ENCODE measurements at places on chromosomes 1 and 21.

DNA sequence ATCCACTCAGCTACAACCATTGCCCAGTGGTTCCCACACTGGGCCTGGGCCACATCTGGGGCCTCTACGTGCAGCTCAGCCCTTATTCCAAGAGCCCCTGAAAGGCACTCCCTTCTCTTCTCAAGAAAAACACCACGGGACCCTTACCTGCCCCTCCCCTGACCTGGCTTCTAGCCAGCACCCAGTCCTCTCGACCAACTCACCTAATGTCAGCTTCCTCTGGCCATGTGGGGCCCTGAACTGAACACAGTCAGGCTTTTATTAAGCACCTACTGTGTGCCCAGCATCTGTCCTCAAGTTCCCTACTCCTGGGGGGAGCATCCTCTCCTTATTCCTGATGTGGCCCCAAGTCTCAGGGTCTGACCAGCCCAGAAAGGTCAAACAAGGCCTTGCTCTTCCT, 208.4 kb downstream of the MATN1 start:
- DNase-seq: no peak

GRCh38 chr1:156642265-156643048, 540 bp downstream of the BCAN start:
- no peak for DNase-seq

GRCh38 chr1:91092503-91092902, 70.7 kb upstream of the ZNF644 start:
- DNase-seq: peak; percentile 33

- DNase-seq: no peak
Observed at GRCh38 chr1:191608367-191608766, 549.9 kb upstream of the RGS18 start.

GRCh38 chr1:5503556-5504363, 488.5 kb downstream of the NPHP4 start:
- DNase-seq: no peak

DNA sequence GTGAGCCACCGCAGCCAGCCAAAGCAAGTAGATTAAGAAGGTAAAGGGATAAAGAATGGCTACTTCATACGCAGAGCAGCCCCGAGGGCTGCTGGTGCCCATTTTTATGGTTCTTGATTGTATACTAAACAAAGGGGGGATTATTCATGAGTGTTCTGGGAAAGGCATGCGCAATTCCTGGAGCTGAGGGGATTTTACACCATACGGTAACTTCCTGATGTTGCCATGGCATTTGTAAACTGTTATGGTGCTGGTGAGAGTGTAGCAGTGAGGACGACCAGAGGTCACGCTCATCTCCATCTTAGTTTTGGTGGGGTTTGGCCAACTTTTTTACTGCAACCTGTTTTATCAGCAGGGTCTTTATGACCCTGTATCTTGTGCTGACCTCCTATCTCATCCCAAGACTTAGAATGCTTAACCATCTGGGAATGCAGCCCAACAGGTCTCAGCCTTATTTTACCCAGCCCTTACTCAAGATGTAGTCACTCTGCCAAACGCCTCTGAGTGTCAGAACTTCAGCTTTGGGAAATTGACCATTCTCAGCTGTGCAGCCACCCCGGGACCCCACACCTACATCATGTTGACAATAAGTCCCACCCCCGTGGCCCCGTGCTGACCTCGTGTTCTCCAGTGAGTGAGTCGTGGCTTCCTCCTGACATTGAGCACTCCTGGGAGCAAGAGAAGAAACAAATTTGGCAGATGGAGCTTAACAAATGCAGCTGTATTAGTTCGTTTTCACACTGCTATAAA, 149.4 kb upstream of the COL6A1 start:
- DNase-seq: peak; percentile 28

DNA sequence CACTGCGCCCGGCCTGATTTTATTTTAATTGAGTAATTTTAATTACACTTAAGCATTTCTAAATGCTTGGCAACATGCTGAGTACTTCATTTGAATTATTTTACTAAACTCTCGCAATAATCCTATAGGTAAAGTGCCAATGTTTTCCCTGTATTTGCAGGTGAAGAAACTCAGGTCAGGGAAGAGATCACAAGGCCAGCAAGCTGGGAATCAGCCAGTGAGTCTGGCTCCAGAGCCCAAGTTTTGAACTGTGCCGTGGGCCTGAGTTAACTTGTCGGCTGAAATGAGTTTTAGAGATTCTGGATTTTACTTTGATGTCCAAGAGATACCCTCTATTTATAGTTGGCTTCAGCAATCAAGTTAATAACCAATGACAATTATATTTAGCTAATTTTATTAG, 141.4 kb downstream of the CNIH3 start:
- DNase-seq: no peak

- DNase-seq: no peak
Observed at GRCh38 chr1:56149761-56150160, 429.6 kb downstream of the PLPP3 start.

GRCh38 chr1:210685295-210685650, 356.6 kb downstream of the HHAT start:
- DNase-seq: no peak

GRCh38 chr1:247291161-247291560, 35.3 kb downstream of the VN1R5 start:
- no peak for DNase-seq

GRCh38 chr1:23381233-23381885, 11.7 kb upstream of the ZNF436 start:
- no peak for DNase-seq

GRCh38 chr1:40973912-40974311, 5.6 kb upstream of the CTPS1 start:
- no peak for DNase-seq

DNA sequence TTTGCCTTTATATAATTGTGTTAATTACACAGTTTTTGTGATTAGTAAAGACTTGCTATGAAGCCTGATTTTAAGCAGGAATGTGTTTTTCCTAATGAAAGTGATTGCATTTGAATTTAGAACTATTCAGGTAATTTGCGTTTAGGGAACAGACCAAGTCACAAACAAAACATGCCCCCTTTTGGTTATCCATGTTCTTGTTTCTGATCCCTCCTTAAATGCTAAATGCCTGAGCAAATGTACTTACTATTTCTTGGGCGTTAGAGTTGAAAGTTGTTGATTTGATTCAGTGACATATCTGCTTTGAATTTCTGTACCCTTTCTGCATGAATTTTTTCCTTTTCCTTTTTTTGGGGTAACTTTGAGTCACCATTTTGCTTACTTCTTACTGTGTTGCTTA, 5.2 kb downstream of the POU2F1 start:
- no peak for DNase-seq

DNA sequence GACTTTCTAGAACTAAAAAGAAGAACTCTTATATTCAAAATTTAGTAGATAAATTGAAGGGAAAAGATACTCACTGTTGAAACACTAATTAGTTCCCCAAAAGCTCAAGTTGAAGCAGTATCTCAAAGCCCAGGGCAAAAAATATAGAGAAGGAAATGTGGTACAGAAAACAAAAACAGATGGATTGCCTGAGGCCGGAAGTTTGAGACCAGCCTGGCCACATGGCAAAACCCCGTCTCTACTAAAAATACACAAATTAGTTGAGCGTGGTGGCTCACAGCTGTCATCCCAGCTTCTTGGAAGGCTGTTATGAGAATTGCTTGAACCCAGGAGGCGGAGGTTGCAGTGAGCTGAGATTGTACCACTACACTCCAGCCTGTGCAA, 36.0 kb downstream of the FAM177B start:
- DNase-seq: peak; percentile 41

- DNase-seq: no peak
Observed at GRCh38 chr1:107414550-107414949, 273.7 kb downstream of the NTNG1 start.

DNA sequence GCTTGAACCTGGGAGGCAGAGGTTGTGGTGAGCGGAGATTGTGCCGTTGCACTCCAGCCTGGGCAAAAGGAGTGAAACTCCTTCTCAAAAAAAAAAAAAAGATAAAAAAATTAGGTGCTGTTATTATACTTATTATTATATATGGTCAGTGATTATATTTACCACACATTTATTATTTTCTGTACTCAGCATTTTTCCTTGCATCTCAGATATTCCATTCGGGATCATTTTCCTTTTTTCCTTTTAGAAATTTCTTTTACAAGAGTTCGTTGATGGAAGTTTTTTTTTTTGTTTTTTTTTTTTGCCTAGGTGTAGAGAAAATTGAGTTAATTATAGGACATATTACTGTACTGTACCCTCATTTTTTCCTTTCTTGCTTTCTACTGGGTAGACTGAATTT, 13.5 kb downstream of the CCDC30 start:
- no peak for DNase-seq

DNA sequence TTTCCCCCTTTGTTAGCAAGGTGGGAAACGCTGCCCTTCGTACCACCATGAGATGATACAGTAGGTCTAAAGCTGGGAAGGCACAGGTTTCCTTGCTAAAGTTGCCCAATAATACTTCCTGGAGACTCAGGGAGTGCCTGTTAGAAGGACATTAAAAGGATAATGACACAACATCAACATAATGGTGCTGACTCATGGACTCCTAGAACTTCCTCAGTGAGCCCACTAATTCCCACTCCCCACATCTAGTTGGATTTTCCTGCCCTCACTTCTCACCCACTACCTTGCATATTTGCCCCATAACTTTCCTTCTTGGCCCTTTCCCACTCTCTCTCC, 17.5 kb downstream of the CFAP45 start:
- DNase-seq: peak; percentile 40

DNA sequence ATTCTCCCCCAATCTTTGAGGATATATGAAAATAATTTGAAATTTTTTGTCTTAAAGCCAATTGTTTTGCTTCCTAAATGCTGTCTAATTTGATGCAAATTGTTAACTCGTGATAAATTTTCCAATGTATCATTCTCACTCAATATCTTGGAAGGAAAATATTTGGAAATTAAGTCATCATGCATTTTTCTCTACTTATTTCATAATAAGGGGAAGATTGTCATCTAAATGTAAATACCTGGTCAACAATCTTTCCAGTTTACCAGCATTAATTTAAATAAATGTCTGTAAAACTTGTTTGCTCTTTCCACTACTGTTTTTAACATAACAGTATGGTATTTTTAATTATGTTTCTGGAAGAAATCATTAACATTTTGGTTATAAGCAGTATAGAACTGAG, 78.3 kb upstream of the KCTD3 start:
- no peak for DNase-seq

- no peak for DNase-seq
Observed at GRCh38 chr1:203040513-203041275, 14.4 kb downstream of the PPFIA4 start.

DNA sequence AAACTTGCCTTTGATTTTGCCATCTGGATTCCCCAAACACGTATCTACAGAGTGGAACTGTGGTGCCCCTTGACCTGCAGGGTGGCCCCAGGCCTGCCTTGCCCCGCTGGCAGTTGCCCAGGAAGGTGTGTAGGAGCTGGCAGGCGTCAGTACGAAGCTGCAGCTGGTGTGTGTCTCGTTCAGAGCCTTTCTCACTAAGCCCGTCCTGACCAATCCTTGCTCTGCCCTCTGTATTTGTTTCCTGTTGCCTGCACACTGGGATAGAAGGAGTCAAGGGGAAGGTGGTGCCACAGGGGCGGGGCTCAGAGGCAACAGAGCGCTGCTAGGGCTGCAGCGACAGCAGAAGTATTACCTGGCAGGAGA, 5.2 kb upstream of the VSIG8 start:
- no peak for DNase-seq

DNA sequence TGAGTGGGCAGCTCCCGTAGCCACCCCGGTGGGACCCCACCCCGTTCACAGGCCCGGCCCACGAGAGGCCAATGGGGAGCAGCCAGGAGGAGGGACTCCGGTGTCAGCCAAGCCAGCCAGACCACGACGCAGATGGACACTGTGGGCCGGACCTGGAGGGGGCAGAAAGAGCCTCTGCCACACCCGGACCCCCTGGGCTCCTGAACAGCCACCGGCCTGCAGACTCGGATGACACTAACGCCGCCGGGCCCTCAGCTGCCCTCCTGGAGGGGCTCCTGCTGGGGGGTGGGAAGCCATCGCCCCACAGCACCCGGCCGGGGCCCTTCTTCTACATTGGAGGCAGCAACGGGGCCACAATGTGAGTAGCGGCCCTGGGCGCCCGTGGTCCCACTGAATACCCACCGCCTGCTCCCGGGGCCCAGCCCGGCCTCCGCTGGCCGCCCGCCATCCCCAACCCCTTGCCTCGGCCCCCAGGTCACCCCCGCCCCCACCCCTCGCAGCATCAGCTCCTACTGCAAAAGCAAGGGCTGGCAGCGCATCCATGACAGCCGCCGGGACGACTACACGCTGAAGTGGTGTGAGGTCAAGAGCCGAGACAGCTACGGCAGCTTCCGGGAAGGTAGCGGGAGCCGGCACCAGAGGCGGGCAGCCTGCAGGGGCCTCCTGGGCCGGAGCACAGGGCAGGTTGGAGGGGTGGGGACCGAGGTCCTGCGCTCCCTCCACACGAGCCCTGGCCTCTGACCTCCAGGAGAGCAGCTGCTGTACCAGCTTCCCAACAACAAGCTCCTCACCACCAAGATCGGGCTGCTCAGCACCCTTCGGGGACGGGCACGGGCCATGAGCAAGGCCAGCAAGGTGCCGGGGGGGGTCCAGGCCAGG, 6.5 kb downstream of the TTLL10 start:
- no peak for DNase-seq

DNA sequence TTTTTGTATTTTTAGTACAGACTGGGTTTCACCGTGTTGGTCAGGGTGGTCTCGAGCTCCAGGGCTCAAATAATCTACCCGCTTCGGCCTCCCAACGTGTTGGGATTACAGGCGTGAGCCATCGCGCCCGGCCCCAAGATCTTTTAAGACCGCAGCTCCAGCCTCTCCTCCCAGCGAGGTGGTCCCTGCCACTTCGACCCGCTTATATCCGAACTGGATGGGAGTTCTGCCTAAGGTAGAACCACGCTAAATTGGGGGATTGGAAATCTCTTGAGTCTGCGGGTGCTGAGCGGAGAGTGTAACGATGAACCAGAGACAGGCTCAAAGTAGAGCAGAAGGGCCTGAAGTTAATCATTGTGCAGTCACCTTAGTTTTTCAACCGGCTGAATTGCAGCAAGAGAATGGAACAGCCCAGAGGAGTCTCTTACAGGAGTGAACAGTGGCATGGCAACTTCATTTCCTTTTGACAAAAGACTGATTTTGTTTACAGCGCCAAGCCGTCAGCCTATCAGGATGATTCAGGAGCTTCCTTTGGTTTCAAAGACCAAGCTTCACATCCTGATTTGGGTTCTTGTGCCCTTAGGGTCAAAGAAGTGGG, 726 bp upstream of the CYB5R1 start:
- DNase-seq: no peak

GRCh38 chr1:91091812-91092211, 70.0 kb upstream of the ZNF644 start:
- peak; percentile 10 for DNase-seq

Data from fibroblast of lung (primary cell).